ENCODE measurements at places on chromosomes 7 and 10.

DNA sequence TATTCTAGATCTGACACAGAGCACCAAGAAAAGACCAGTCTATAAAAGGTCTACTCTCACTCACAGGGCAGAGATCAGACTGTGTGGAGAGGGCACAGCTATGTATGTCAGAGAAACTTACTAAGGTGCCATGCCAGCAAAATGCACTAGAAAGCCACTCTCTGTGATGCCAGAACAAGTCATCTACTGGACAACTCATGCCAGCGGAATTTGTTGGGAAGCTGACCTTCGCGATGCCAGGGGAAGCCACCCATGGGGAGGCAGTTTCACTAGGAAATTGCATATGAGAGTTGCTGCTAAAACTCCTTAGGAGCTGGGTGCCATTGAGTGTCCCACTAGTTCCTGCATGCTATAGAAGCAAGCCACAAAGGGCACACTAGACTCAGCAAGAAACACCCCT, 58.5 kb downstream of the MICU1 start:
- DNase-seq: no peak

DNA sequence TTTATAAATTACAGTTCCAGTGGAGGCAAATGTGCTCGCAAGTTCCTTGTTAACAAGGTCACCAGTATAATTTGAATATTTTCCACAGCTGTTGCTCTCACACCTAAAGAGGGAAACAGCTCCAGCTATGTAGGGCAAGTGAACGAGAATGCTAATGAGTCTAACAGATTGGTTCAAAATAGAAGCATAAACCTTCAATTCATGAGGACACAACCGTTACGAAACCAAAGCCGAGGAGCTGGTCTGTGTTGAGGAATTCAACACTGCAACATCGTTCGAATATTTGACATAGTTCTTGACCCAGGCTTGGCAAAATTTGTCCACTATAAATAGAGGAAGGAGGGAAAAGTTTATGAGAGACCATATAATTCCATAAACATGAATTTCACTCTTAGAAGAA, 161.3 kb downstream of the KLF6 start:
- DNase-seq: peak; percentile 95

DNA sequence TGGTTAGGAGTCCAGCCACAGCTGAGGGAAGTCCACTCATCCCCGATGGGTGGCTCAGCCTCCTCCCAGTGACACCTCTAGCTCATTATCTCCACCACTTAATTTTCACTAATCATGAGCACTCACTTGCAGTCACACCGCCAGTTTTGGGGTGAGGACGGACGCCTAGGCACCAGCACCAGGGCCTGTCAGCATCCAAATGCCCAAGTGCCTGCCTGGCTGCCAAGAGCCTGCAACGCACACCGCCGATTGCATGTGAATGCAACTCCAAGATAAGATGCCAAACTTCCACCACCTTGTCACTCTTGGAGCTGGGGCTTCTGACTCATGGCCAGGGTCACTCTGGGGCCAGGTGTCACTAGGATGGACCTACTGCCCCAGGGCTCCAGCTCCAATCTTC, 24.4 kb upstream of the SMARCD3 start:
- no peak for DNase-seq

- DNase-seq: no peak
These were observed 81.3 kb downstream of the ITGB8 start for GRCh38 chr7:20412032-20412431.

DNA sequence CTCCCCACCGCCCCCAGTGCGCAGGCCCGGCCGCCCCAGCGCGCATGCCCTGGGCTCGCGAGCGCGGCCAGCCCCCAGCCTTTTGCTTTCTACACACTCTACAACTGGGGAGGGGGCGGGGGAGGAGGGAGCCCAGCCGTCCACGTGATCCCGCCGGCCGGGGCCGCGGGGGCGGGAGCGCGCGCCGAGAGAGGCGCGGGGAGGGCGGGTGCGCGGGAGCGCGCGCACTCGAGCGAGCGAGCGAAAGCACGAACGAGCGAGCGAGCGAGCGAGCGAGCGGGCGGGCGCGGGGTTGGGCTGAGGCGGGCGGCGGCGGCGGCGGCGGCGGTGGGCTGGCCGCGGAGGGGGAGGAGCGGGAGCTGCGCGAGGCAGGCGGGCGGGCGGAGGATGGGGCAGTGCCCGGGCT, at the start of gene AUTS2:
Gene AUTS2, plus strand, starts transcription at position 395 of the 406 bp plus-strand sequence. CDS start 1,179 bp downstream, outside the sequence.
- peak; percentile 69 for DNase-seq

GRCh38 chr7:7210475-7211237, 28.3 kb downstream of the C1GALT1 start:
- no peak for DNase-seq

DNA sequence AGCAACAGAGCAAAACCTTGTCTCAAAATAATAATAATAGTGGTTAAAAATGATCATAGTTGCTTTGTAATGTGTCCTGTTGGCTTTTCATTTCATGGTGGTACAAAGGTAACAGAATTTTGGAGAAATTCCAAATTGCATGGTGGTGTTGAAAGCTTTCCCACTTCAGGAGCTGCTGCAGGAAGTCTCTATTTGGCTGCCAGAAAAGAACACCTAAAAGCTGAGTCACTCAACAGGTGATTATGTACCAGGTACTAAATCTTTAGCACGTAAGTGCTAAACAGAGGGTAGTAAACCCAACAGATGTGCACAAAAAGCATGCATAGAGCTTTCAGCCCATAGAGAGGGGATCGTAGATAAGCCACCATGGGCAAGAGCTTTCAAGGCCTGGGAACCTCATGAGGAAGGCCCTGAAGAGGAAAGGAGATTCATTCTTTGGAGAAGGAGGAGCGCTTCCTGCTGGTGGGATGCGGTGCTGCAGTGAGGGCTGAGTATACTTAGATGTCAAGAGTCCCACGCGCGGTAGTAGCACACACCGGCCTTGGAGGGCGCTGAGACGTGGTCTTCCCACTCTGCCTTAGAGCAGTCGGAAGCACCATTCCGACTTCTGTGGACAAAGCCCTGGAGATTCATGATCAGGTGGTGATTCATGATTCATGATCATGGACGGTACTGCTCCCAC, 118.7 kb downstream of the RALA start:
- DNase-seq: peak; percentile 38

- no peak for DNase-seq
These were observed 414.2 kb upstream of the MTPN start for GRCh38 chr7:136391371-136391770.

GRCh38 chr10:132336919-132337407, 5.0 kb downstream of the LRRC27 start:
- DNase-seq: no peak

GRCh38 chr7:4631380-4632179, 50.5 kb upstream of the FOXK1 start:
- DNase-seq: peak; percentile 95

GRCh38 chr7:27802999-27803398, 63.0 kb downstream of the TAX1BP1 start:
- DNase-seq: peak; percentile 12

GRCh38 chr7:151146761-151147160, 20.7 kb downstream of the GBX1 start:
- DNase-seq: no peak

DNA sequence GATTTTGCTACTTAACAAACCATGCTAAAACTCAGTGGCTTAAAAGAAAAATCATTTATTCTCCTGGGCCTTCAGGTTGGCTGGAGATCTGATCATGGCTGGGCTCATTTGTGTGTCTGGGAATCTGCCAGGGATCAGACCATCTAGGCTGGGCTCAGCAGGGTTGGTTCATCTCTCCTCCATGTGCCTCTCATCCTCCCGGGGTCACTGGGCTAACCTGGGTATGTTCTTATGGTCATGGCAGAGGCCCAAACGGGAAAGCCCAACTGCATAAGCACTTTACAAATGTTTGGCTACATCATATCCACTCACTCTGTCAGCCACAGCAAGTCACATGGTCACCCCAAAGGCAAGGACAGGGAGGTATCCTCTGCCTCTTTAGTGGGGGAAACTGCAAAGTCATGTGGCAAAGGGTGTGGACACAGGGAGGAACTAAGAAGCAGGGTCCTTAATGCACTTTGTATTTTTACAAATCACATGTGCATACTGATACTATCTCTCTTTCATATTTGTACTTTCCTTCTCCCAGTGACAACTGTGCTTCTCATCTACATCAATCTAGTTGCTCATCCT, 231.4 kb downstream of the BUB3 start:
- no peak for DNase-seq

DNA sequence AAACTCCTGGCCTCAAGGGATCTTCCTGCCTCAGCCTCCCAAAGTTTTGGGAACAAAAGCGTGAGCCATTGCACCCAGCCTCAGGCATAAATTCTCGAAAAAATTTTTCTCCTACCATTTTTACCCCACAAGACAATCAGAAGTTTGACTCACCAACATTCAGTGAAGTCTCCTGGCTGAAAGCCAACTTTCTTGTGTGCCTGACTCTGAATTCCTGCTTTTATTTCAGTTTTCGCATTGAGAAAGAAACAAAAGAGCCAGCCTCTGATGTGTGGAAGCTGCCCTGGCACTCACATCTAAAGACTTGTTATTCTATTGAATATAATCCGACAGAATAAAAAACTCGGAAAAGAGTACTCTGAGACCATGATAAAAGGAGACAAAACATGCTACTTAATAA, 402.9 kb downstream of the MAGI2 start:
- peak; percentile 77 for DNase-seq

GRCh38 chr7:1251796-1252539, 19.3 kb downstream of the UNCX start:
- no peak for DNase-seq

GRCh38 chr10:8211631-8212030, 157.1 kb downstream of the GATA3 start:
- DNase-seq: no peak

GRCh38 chr7:27159266-27160144, 3.0 kb upstream of the HOXA7 start:
- DNase-seq: no peak

DNA sequence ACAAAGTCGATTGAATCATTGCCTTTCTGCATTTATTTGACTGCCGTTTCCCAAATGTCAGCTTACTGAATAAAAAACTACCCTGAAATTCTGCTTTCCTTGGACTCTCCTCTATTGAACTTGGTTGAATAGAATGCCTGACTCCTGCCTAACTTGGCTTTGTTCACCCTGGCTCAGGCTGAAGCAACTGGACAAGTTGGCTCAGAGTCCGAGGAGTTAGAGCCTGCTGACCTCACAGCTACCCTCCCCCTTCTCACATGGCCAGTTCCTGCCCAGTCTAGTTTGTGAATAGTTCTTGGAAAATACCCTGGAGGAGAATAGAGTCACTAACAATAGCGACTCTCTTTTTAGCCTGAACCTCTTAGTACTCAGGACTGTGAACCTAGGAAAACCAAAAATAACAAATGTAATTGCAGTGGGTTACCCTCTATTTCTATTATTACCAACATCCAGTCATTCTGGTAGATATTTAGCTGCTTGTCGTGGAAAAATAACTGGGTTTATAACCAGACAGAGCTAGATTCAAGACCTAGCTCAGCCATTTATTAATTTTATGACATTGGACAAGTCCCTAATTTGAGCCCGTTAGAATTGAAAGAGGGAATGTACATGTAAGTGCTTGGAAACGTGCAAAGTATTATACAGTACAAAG, 17.3 kb upstream of the NRBF2 start:
- peak; percentile 94 for DNase-seq

DNA sequence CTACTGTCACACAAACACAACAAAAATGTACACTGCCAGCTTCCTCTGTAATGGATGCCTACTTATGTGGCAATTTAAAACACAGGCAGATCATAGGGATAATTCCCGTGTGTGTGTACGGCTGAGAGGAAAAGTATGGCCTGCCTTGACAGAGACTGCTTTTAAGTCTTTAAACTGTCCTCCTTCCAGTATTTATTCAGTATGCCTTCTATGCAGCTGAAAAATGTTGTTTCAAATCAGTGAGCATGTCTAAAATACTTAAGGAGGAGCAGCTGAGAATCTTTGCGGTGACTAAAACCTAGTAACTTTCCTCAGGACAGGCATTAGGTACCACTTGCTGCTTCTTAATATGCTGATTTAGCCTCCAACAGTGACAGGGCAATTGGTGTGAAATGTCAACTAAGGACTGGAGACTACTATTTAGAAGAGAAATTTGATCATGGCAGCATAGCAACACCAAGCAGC, 126.3 kb downstream of the CACNA2D1 start:
- no peak for DNase-seq

GRCh38 chr7:49822856-49823255, 49.4 kb downstream of the VWC2 start:
- no peak for DNase-seq

DNA sequence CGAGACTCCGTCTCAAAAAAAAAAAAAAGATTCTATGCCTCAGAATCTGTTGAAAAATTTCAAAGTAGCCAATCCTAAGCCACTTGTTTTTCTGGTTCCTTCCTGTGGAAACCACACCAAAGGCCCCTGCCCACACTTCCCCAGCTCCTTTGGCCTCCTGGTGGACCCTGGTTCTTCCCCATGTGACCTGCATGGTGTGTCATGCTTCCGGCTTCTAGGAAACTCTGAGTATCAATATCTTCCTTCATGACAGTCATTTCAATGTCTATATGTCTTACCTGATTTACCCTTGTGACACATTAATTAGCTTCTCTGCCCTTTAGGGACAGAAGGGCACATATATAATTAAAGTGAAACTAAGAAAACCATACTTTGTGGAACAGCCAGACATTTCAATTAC, 80.4 kb upstream of the GRB10 start:
- no peak for DNase-seq

DNA sequence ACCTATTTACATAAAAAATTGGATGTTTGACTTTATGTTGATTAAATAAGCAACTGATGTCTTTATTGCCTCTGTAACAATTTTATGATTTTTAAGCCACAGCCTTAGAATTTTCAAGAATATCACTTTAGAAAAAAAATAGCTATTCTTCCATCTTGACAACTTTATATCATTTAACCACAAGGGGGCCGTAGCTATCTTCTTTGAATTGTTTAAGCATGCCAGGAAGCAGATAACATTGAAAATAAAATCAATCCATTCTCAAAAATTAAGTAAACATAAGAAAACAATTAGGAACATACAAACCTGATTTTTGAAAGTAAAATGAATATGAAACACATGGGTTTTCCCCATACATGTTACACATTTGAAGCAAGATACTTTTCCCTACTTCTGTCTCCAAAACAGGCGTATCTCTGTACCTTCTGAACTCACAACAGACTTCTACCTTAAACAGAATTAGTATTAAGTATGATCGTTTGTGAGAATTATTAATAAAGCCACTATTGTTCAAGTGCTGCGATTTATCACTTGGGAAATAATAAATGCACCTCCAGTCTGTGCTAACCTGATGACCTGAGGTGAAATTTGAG, 209.0 kb downstream of the CACNA2D1 start:
- peak; percentile 49 for DNase-seq

DNA sequence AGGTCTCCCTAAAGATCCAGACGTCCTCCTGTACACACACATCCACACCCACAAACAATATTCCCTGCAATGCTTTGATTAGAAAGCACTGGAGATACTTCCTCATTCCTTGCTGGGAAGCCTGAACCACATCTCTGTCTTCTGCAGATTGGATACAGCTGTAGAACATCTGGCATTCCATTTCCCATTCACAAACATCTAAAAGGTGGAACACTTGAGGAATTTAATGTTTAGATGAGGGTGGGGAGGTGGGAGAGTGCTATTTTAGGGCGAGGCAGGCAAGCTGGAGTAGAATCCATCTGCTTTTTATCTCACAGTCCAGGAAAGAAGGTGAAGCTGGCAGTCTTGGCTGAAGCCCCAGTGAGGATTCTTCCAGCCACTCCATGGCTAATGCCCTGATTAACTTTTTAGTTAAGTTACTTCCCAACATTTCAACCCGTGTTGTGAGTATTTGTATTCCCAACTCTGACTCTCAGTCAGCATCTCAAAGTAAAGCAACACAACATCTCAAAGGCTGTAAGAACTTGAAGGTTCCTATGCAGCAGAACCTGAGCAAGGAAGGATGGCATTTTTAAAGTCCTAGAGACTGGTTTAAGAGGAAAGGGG, 46.1 kb downstream of the CYTH3 start:
- no peak for DNase-seq

All from iris pigment epithelial cell (primary cell).